ENCODE measurements at places on chromosomes 4 and X.
A peak's percentile ranks its signal among the peaks of the same experiment; 100 is the strongest.

GRCh38 chr4:25449688-25450087 is 72.6 kb downstream of the ANAPC4 start:
- DNase-seq: no peak

DNA sequence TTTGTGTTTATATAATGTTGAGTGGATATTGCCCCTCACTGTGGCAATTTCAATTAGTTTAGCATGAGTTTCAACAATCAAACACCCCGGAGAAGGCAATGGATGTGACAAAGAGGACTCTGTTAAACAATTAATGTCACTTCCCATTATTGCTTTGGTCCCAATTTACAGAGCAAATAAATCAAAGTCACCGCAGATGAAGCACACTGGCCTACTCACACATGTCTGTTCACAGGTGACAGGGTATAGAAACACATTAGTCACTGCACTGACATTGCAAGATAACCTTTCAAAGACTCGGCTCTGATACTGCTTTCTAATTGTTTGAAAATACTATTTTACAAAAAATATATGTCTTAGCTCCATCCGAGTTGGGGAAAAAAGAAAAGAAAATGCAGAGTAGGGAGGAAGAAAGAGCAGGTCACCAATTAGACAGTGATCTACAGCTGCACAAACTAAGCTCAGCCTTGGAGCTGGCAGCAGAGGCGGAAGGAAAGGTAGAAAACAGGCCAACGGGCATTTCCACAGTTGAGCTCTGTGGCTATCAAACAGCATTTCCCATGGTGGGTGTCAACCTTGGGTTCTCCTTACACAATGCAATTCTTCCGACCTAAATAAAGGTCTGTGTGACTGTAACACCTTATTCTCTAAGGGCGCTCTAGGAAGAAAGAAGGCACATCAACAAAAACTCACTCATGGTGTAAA is 53.9 kb downstream of the PPARGC1A start:
- DNase-seq: no peak

- no peak for DNase-seq
Measured at GRCh38 chr4:7716010-7716721, 223.5 kb downstream of the AFAP1 start.

- DNase-seq: no peak
Measured at GRCh38 chrX:17635231-17635630, 102.1 kb upstream of the SCML1 start.

- no peak for DNase-seq
Measured at GRCh38 chr4:187965726-187966125, 29.8 kb upstream of the ZFP42 start.

GRCh38 chrX:133579631-133580030 is 164.3 kb upstream of the GPC4 start:
- DNase-seq: no peak

- peak; percentile 51 for DNase-seq
Measured at GRCh38 chr4:74258963-74259362, 49.3 kb upstream of the EPGN start.

- DNase-seq: no peak
Measured at GRCh38 chr4:82680834-82681233, 117.8 kb downstream of the SCD5 start.

DNA sequence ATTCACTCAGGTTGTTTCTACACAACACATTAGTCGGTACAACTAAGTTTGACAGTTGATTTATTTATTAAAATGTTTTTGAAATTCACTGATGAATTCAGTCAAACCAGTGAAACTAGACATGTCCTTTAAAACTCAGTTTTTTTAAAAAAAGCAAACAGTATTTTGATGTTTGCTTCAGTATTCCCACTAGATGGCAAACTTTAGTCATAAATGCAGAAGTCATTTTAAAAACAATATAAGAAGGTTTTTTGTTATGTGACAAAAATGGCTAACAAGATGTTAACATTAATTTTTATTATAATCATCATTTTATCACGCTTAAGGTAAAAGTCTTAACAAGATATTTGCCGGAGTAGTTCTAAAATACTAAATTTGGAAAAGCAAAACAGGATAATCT is 1337.8 kb upstream of the DIAPH2 start:
- DNase-seq: peak; percentile 42

- DNase-seq: no peak
Measured at GRCh38 chrX:68743754-68744153, 85.1 kb upstream of the EFNB1 start.

- DNase-seq: peak; percentile 25
Measured at GRCh38 chrX:115588179-115588578, 27.2 kb downstream of the PLS3 start.

- DNase-seq: peak; percentile 7
Measured at GRCh38 chr4:173367946-173368345, 2.8 kb upstream of the SAP30 start.

DNA sequence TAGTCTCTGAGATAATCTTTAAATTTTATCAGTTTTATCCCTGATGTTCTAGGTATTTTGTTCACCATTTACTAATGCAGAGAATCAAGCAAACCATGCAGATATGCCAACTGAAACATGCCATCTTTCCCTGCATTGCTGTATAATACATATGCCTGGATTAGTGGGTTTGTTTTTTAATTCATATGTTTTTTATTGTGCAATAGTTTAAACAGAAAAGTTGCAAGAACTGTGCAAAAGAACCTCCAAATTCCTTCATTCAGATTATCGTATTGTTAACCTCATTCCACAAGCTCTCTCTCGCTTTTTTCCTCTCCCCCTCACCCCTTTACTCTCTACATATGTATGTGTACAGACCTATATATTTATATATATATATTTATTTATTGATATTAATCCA is 244.6 kb downstream of the NKX6-1 start:
- DNase-seq: no peak

- DNase-seq: peak; percentile 84
Measured at GRCh38 chrX:25144043-25144940, 128.5 kb upstream of the ARX start.

- no peak for DNase-seq
Measured at GRCh38 chr4:76923619-76924357, 25.8 kb upstream of the SEPTIN11 start.

- DNase-seq: no peak
Measured at GRCh38 chr4:98565681-98566301, 92.6 kb downstream of the TSPAN5 start.

Measured in adipocyte (in vitro differentiated cells).